ENCODE measurements at places on chromosomes 11 and 22.
A peak's percentile ranks its signal among the peaks of the same experiment; 100 is the strongest.

DNA sequence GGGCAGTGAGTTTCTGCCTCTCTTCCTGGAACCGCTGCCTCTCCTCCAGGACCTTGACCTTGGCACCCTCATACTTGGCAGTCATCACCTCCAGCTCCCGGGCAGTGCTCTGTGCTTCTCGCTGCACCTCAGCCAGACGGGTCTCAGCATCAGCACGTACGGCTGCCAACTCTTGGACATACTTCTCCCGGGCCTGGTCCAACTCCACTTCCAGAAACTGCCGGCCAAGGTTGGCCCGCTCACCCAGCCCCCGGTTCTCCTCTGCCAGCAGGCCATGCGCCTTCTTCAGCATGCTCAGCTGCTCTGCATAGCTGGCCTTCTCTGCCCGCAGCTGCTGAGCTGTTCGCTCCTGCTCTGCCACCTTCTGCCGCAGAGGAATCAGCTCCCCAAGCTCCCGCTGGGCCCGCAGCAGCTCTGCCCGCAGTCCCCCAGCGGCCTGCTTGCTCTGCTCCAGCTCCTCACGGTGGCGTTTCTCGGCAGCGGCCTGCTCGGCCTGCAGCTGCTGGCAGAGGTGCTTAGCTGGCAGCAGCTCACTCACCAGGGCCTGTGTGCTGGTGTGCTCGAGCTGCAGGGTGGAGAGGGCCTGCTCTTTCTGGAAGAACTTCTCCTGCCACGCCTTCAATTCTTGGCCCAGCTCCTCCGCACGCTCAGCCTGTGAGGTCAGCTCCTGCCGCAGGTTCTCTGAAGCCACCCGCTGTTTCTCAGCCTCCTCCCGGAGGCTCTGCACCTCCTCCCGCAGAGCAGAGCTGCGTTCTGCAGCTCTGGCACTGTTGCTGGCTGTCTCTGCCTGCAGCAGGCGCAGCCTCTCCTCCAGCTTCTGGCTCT, 14.4 kb downstream of the IL18BP start:
- no peak for DNase-seq

- DNase-seq: no peak
Measured at GRCh38 chr11:17810746-17811145, 76.2 kb downstream of the KCNC1 start.

- peak; percentile 97 for DNase-seq
Measured at GRCh38 chr11:67630228-67630942, 648 bp upstream of the NUDT8 start.

GRCh38 chr11:9384535-9385326, at the start of gene IPO7:
Gene IPO7, plus strand, starts transcription at chr11:9384652. Its CDS starts 112 bp downstream, at chr11:9384764.
- DNase-seq: peak; percentile 91

- no peak for DNase-seq
Measured at GRCh38 chr11:131253142-131253655, 117.2 kb upstream of the NTM start.

DNA sequence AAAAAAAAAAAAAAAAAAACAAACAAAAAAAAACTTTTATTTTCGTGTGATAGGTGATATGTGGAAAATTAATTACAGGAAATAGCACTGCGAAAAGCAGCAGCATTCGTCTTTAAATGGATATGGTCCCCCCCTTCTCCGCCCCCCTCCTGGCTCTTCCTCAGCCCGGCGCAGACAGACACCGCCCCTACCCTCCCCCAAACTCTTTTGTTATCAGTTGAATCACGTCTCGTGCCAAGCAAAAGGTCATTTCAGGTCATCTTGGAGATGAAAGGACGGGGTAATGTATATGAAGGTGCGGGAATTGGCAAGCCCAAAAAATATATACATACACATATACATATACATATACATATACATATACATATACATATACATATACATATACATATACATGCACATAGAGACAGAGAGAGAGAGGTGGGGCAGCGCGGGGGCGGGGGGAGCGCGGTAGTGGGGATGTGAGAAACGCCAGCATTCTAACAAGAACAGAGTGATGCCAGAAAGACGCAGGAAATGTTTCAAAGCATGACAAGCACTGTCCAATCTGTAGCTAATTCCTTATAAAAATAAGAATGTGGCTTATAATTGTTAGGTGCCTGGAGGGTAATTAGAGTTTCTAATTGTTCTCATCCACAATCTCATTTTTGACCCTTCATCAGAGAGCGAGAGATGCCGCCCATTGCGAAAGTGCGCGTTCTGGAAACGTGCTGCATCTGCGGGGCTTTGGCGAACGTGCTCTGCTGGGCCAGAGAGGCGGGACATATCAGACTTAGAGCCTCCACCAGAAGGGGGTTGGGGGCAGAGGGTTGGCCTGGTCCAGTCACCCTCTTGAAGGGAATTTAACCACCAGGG, 214.5 kb upstream of the UBASH3B start:
- DNase-seq: no peak

GRCh38 chr11:116823031-116823843, at the start of gene APOA4:
Gene APOA4, minus strand, starts transcription at chr11:116823304. Its CDS starts 113 bp downstream, at chr11:116823191.
- no peak for DNase-seq

All from NCI-H2171 (cell line).